ENCODE measurements at places on chromosomes 1 and 21.

- no peak for DNase-seq
Observed at GRCh38 chr21:32748529-32748928, 20.7 kb upstream of the SYNJ1 start.

- DNase-seq: no peak
Observed at GRCh38 chr1:178901482-178902125, 30.7 kb upstream of the ANGPTL1 start.

- DNase-seq: no peak
Observed at GRCh38 chr1:172376431-172376830, 44.1 kb upstream of the C1orf105 start.

DNA sequence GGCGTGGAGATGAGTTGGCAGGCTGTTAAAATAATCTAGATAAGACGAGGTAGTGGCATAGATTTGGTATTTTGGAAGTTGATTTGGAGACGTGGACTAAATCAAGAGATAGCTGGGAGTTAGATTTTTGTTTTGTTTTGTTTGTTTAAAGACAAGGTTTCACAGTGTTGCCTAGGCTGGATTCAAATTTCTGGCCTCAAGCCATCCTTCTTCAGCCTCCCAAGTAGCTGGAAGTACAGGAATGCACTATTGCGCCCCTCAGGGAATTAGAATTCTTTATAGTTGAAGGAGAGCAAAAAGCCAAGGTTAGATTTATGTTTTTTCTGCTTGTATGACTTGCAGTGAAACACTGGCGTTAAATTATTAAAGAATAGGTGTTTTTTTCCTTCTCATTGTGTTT lies 22.3 kb upstream of the SNRPE start:
- DNase-seq: no peak

- no peak for DNase-seq
Observed at GRCh38 chr1:155651861-155652661, 36.5 kb downstream of the YY1AP1 start.

- no peak for DNase-seq
Observed at GRCh38 chr1:3391711-3392110, 62.8 kb upstream of the ARHGEF16 start.

GRCh38 chr1:154288661-154289060 lies 16.2 kb downstream of the HAX1 start:
- DNase-seq: no peak

- no peak for DNase-seq
Observed at GRCh38 chr1:39829791-39830533, 41.3 kb upstream of the BMP8B start.

GRCh38 chr1:77831566-77831965 lies 52.1 kb downstream of the MIGA1 start:
- no peak for DNase-seq

- no peak for DNase-seq
Observed at GRCh38 chr1:113859478-113860175, 11.9 kb downstream of the PTPN22 start.

GRCh38 chr1:168135116-168135920 lies 1.4 kb downstream of the GPR161 start:
- DNase-seq: no peak

DNA sequence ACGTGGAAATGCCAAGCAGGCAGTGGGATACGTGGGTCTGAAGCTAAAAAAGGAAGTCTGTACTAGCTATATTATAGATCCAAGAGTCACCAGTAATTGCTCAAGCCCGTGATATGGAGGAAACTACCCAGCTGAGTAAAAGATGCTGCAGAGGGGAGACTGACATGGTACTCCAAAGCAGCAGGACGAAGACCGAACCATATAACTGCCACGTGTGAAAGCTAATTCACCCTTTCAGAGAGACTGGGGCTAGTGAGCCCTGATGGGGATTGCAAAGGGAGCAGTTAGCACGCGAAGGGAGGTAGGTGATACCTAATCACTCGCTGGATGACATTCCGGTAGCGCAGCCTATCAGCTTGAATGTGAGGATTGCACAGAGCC lies 316 bp downstream of the AP4B1 start:
- DNase-seq: no peak

- no peak for DNase-seq
Observed at GRCh38 chr1:160636076-160636475, 10.8 kb downstream of the SLAMF1 start.

DNA sequence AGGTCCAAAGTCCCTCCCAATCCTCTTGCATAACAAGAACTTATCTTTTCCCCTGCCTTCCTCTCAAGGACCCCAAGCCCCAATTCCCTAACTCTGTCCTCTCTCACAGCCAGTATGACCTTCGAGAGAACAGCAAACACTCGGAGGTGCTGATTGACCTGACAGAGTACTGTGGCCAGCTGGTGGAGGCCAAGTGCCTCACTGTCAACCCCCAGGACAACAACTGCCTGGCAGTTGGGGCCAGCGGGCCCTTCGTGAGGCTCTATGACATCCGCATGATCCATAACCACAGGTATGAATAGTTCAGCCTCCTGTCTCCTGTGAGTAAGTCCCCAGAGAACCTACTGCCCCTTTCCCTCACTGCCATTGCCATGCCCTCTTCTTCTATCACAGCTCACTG lies 29.9 kb upstream of the TMEM222 start:
- no peak for DNase-seq

GRCh38 chr1:41409825-41410224 lies 48.6 kb downstream of the FOXO6 start:
- no peak for DNase-seq

- DNase-seq: no peak
Observed at GRCh38 chr1:29633771-29634170, 397.4 kb downstream of the PTPRU start.

DNA sequence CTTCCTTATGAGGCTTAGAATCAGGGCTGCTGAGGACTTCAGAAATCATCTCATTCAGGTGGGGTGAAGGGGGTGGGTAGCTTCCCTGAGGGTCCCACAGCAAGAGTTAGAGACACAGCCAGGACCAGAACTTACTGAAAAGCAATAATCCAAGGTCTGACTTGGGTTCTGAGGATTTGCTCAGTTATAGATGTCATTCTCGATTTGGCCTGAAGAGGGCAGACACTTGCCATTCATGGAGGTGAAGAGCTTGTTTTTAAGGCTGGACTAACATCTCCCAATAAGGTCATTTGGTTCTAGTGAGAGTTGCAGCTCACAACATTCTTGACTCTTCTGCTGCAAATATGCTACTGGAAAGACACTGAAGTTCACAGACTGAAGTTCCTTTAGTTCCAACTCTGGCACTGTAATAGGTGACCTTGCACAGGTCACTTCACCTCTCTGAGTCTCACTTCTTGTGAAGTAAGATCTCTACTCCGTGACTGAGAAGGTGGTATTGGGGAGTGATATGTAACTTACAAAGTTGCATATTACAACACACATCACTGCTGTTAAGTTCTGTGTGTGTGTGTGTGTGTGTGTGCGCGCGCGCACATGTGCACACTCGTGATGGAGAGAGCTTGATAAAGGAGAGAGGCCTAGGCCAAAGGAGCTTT lies 69.8 kb upstream of the DIRAS3 start:
- no peak for DNase-seq

- DNase-seq: peak; percentile 52
Observed at GRCh38 chr1:171226747-171227370, 21.4 kb upstream of the FMO1 start.

DNA sequence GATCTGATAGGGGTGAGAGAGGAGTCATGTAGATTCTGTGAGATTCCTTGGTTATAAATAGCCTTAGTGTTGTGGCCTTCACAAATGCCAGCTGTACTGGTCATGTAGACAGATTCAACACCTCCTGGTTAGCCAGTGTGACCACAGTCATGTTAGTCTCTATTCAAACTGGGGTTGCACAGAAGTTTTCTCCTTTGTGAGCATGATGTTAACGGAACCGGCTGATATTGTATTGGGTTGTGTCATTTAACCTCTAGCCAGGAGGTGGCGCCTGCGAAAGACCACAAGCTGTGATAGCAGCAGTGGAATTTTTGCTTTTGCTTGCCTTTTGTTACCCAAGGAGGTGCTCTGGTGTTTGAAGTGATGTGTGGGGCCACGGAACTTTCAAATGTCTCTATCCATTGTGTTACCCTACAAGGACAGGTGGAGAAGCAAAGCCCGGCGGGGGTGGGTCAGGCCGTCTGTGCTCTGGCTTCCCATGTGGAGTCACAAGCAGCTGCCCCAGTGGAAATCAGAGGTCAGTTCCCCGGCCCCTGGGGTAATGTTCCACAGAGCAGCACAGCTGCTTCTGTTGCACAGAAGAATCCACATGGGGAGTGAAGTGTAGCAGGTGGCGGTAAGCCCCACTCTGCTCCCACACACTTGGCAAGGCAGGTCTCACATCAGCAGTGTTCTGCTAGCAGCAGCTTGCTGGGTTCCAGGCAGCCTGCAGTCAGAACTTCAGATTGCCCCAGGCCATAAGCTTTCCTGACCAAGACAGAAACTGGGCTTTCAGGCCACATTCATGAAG lies 112.6 kb downstream of the ADAMTS1 start:
- DNase-seq: peak; percentile 8

DNA sequence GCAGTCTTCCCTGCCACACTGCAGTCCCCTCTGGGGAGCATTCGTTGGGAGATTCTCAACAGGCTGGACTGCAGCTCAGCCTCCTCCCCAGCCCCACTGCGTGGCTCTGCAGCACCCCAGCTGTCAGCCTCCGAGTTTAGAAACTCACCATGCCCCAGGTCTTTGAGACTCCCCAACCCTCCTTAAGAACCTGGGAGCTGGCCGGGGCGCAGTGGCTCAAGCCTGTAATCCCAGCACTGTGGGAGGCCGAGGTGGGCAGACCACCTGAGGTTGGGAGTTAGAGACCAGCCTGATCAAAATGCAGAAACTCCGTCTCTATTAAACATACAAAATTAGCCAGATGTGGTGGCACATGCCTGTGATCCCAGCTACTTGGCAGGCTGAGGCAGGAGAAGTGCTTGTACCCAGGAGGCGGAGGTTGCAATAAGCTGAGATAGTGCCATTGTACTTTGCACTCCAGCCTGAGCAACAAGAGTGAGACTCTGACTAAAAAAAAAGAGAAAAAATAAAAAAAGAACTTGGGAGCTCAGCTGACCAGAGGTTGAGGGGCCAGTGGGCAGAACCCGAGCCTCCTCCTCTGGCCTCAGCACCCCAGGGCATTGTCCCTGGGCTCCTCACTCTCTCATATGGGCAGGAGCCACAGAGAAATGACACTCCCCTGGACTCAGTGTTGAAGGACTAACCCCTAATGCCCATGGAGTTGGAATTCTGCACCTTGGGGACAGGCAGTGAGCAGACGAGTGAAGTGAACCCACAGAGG lies 5.6 kb downstream of the OLIG2 start:
- no peak for DNase-seq

DNA sequence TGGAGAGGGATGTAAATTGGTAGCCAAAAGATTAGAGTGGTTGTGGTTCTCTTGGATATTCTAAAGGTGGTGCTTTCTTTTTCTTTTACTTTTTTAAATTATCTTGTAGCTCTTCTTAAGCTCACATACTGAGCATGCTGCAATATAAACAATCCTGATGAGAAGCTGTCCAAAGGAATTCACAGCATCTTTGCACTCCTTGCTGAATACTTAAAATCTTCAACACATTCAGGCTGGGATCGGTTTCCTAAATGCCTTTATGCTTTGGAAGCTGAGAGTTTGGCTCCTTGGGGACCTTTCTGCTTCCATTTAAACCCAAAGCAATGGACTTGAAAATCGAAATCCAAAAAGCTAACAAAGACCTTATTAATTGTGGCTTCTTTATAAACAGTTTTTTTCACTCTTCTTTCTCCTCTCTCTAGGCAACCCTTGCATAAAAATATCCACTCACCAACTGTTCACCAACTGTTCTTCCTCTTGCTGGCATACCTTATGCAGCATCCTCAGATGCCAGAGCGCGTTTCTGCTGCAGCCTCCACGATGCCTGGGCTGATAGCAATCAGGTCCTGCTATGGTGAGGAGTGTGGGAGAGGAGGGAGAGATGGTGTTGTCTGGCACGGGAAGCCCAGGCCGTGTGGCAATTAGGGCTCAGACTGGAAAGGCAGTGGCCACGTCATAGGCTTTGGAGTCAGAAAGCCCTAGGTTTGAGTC lies 535.8 kb upstream of the DAB1 start:
- peak; percentile 55 for DNase-seq

DNA sequence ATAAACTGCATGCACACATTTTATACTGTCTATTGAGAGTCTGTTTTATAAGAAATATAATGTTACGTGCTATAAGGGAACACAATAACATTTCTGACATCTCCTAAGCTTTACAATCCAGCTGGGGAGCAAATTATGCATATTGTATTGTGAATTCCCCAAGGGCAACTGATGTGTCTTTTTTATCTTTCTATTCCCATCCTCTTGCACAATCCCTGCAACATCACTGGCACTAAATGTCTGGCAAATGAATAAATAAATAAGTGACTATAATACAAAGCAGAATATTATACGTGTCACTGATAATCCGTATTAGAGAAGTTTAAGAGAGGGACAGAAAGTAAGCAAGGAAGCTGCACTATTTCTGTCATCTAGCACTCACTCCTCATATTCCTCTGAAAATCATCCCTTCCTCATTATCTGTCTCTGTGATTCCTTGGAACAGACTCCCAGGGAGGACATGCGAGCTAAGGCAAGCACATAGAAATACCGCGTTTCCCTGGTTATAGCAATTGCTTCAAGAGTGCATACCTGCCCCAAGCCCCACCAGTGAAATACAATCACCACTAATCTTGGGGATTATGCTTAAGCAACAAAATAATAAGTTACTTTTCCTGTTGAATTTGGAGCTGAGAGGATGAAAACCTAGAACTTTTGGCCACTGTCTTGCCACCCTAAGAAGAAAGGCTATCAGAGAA lies 205.4 kb downstream of the SMYD3 start:
- no peak for DNase-seq

- no peak for DNase-seq
Observed at GRCh38 chr21:15562748-15563147, 167.0 kb upstream of the USP25 start.

DNA sequence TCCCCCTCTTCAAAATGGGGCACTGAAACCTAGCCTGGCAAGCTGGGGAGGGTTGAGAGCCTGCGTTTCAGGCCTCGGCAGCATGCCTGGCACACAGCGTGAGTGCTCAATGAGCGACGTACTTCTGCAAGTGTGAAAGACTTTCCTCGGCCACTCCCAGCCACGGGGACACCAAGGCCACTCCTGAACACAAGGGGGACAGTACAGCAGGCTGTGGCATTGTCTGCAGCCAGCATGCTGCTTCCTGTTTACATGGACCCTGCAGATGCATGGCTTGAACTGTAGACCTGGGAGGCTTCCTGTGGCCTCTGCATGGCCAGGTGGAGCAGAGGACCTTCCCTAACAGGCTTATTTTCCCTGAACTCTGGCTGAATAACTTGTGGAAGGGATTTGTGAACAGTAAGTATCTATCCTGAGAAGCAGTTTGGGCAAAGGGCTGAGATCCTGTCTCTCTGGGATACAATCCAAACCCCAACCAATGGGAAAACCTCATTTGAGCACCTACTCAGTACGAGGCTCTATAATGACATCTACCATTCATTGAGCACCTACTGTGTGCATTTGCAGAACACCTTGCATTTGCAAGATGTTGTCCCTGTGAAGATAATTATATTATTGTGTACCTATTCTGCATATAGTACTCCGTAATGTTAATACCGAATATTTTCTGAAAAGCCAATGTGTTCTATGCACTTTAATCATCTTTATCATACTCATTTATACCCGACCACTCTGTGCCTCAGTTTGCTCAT lies 9.9 kb upstream of the HSPG2 start:
- no peak for DNase-seq

GRCh38 chr1:3541465-3541864 lies 69.8 kb downstream of the MEGF6 start:
- DNase-seq: no peak

GRCh38 chr1:58584082-58584895 lies 7.2 kb upstream of the TACSTD2 start:
- DNase-seq: no peak

- DNase-seq: no peak
Observed at GRCh38 chr1:183291802-183292514, 105.9 kb downstream of the LAMC2 start.

- DNase-seq: no peak
Observed at GRCh38 chr1:1021920-1022259, 2.0 kb downstream of the AGRN start.

All from hippocampal formation (tissue), 2 donors.